CD4-positive, alpha-beta T cell treated with Interleukin-6 at 100 ng/mL for 8 hours (primary cell): ENCODE measurements at places on chromosomes 11 and 22.
A peak's percentile ranks its signal among the peaks of the same experiment; 100 is the strongest.

DNA sequence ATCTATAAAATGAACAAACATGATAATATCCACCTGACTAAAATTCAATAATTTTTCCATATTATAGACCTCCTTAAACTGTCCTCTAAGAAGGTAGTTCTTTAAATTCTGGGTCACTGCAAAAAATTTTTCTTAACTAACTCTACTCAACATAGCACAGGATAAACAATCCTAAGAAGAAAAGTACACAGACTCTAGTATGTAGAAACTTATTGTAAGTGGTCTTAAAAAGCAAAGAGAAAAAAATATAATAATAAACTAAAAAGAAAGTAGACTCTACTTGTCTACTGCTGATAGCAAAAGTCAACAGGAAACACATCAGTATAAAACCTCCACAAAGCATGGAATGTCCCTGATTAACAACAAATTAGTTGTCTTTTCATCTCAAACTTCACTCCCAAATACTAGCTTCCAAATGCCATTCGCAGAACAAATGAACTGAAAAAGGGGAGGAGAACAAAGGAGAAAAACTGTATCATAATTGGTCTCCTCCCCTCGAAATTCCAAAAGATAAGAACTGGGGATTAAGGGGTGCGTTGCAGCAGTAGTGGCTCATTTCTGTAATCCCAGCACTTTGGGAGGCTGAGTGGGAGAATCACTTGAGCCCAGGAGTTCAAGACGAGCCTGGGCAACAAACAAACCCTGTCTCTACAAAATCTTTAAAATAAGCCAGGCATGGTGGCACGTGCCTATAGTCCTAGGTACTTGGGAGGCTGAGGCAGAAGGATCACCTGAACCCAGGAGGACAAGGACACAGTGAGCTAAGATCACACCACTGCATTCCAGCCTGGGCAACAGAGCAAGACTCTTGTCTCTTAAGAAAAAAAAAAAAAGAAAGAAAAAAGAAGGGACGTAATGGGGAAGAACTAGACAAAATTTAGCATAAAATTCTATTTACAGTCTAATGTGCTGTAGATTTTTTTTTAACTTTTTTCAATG lies 6.5 kb downstream of the FCHSD2 start:
- DNase-seq = no peak

GRCh38 chr11:12636871-12637410 lies 37.3 kb upstream of the TEAD1 start:
- no peak for DNase-seq

DNA sequence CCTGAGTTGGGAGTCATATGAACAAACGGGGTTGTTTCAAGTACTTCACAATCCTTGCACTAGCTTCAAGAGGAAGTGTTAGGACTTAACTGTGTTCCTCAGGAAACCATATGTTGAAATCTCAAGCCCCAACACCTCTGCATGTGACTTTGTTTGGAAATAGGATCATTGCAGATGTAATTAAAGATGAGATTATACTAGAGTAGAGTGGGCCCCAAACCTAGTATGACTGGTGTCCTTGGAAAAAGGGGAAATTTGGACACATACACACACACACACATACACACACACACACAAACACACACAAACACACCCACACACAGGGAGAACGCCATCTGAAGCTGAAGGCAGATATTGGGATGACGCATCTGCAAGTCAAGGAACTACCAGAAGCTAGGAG lies 6.4 kb upstream of the CEP295 start:
- DNase-seq = no peak

DNA sequence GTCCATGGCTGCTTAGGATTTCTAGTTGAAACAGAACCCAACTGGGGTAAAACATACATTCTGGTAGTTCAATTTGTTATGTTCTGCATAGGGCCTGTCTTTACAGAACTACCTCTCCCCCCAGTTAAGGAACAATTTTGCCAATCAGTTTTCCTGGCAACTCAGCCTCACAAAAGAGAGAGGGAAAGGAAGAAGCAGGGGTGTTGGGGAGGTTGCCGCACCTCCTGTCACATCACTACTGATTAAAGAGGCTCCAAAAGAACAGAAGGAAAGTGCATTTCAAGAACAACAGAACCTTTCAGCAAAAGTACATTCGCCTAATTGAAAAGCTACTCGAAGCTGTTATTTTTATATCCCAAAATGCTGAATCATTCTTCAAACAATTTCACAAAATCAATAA lies 217.6 kb downstream of the CADM1 start:
- DNase-seq = no peak

DNA sequence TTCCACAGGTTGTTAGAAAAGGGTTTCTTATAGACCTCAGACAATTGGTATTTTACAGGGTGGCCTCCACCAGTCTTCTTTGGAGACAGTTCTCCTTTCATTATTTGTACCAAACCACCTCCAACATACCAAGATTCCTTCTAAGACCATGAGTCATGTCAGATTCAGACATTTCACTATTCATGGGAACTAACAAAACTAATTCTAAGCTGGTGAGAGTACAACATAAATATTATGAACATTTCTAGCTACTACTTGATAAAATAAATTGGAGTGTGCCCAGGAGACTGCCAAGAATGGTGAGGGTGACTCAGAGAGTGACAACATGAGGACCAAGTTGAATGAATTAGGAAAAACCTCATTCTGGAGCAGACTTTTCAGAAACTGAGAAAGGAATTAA lies 494.6 kb upstream of the LRRC4C start:
- DNase-seq = no peak

GRCh38 chr11:7563281-7563680 lies 49.5 kb downstream of the PPFIBP2 start:
- no peak for DNase-seq

DNA sequence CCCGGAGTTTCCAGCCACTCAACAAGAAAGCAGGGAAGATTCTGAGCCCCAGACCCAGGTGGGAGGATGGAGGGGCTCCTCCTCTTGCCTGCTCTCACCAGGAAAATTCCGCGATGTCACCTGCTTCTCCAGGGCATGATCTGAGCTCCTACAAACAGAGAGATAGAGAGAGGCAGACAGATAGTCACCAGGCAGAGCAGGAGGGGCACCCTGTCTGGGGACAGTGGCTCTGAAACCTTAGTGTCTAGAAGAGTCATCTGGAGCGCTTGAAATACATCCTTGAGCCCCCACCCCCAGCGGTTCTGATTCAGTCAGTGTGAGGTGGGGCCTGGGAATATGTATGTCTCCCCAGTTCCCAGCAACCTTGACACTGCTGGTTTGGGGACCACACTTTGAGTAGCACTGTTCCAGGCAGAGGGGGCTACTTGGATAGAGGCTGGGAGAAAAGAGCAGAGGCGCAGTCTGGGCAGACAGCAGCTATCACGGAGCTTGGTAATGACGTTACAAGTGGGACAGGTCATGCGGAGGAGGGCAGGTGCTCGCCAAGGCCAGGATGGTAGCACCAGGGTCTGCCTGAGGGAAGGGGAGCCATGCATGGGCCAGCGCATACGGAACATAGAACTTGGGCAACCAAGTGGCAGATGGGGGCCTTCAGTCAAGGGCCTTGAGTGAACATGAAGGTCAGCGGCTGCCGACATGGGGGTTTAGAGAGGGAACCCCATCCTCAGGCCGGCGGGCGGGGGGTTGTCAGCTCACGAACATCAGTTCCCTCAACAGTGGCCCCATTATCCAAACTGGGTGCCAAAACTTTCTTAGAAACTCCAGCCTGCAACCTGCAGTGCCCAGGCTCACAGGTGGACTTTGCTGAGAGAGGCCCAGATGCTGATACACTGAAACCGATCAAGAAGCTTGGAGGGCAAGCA lies 60.9 kb upstream of the MYEOV start:
- no peak for DNase-seq

- no peak for DNase-seq
Observed at GRCh38 chr11:24226606-24227005, 270.2 kb upstream of the LUZP2 start.

DNA sequence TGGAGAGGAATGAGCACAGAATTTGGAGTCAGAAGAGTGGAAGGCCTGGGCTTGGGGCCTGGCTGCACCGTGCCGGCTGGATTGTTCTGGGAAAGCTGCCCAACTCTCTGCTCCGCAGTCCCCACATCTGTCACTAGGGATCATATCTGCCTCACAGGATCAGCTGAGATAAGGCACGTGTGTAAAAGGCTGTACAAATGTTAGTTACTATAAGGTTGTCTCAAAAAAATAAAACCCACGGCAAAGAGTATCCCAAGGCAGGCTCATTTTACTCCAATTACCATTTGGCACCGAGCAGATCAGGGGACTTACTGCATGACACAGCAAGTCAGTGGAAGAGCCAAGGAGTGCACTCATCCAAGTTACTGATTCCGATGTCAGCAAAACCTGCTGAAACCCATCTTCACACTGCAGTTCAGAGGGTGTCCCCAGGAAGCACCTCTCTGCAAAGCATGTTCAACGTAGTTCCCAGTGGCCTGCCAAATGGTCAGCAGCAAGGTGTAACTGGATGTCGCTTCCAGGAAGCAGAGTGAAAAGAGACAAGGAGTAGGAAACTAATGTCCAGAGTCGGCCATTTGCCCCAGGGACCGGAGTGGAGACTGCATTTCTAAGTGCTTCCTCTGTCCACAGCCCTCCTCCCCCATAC lies 18.1 kb upstream of the MRTFA start:
- no peak for DNase-seq

DNA sequence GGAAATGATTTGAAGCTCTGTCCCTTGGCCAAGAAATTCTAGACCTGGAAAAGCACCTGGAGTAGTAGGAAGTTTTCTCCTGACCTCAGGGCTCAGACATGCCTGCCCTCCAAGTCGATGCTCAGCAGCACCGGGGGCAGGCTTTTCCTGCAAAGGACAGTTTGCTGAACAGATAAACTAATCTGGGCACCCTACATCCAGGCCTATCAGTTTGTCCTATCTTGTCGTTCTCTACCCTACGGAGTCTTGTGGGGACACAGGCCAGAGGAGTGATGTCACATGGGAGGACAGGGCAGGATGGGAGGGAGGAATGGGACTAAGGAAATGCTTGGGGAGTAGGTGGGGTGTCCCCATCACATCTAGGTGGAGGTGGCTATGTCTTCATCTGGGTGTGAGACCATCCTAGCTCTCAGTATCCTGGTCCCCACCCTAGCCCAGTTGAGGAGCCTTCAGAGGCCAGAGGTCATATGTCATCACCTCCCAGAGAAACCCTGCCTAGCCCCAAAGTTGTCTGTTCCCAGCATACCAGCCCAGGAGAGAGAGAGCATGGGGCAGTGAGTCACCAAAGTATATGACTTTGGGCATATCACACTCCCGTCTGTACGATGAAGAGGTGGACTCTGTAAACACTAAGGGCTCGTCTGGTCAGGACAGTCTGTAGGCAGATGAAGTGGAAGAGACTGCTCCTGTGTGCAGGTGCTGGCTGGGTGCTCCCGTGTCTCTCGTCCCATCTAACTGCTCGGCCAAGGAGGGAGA lies 18.1 kb upstream of the FCHSD2 start:
- DNase-seq = no peak

- DNase-seq = no peak
Observed at GRCh38 chr11:30016588-30017363, at the start of gene KCNA4. TSS of gene KCNA4 (minus strand) at chr11:30017030. CDS start at chr11:30012678, 4,352 bp downstream.

GRCh38 chr22:49088801-49089791 lies 738.6 kb downstream of the BRD1 start:
- no peak for DNase-seq

DNA sequence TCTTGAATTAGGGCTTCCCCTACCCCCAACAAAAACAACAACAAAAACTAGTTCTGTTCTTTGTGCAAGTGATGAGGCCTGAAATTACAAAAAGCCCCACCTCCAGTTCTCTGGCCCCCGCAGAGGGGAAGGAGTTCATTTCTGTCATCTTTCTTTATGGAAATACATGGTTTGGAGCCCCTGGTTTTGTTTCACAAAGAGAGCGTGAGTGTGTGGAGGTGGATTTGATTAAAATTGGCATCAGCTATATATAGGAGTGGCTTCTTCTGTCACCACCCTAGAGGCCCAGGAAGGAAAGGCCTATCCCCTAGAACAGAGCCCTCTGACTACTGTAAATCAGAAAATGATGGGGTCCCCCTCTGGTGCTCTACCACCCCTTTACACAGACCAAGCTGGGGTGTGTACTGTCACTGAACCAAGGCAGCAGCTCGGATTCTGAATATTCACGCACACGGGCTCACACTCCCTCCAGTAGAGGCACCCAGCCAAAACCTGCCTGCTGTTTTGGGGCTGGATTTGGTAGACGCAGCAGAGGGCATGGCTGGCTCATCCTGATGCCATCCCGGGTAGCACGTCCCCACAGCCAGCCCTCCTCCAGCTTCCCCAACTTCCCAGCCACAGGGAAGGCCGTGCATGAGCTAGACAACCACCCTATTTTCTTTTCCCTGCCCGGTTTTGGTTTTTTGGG lies 19.4 kb downstream of the RCOR2 start:
- DNase-seq = no peak

DNA sequence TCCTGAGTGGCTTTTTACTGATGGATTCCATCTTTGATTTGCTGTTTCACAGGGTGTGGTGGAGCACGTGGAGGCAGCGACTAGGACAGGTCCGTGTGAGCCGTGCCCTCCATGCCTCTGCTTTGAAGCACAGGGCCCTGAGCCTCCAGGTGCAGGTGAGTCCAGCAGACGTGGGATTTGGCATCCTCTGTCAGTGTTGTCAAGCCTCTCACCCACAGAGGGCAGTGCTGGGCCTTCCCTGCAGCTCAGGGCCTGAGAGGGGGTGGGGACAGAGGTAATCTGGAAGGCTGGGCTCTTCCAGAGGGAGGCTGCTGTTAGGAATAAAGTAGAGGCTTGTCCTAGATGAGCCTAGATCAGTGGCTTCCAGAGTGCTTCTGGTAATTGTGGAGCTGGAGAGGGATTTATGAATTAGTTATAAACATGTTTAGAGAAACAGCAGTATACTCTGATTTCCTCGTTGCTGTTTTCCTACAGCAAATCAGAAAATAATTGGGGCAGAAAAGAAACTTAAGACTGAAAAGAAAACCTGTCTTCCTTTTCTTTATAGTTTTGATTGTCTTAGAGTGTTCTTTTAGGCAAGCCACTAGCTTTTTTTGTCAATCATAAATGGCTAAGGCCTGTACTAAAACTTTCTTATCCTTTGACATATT lies 65.0 kb downstream of the SFI1 start:
- DNase-seq = peak; percentile 23

GRCh38 chr22:22427542-22428065 lies 80.9 kb downstream of the ZNF280B start:
- no peak for DNase-seq

DNA sequence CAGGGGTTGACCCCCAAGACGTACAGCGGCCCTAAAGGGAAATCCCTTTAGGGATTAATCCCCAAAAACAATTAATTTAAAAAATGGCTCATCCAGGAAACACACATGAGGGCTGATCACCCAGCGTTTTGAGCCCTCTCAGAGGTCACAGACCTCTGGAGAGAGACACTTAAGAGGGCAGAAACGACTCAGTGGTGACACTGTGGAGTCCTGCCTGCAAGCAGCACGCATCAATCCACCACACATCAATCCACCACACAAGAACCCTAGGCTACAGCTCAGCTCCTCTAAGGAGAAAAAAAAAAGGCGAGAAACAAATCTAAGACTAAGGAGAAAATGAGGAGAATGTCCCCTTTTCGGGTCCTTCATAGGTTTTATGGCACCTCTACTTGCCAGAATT lies 12.5 kb upstream of the SELENOH start:
- no peak for DNase-seq

GRCh38 chr11:76838678-76839068 lies 22.0 kb upstream of the ACER3 start:
- DNase-seq = no peak

- DNase-seq = no peak
Observed at GRCh38 chr22:36743011-36743410, 32.9 kb downstream of the IFT27 start.
